ENCODE measurements at places on chromosomes 13 and 19.

GRCh38 chr13:42654722-42655121 lies 80.8 kb downstream of the TNFSF11 start:
- DNase-seq, result no peak

DNA sequence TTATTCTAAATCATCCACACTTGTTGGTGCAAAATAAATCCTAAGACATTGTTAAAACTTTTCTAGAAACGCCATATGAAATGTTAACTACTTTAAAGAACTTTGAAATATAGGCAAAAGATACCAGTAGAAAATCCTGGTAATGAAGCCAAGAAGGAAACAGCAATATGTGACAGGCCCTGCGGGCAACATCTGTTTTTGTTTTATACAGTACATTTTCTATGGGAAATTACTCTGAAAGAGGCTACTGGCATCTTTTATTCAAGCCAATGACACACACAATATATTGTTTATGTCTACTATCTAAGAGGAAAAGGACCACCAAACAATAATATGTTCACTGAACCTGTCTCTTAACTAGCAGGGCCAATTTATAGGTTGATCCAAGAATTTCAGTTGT lies 829.7 kb downstream of the PCDH17 start:
- DNase-seq, result no peak

DNA sequence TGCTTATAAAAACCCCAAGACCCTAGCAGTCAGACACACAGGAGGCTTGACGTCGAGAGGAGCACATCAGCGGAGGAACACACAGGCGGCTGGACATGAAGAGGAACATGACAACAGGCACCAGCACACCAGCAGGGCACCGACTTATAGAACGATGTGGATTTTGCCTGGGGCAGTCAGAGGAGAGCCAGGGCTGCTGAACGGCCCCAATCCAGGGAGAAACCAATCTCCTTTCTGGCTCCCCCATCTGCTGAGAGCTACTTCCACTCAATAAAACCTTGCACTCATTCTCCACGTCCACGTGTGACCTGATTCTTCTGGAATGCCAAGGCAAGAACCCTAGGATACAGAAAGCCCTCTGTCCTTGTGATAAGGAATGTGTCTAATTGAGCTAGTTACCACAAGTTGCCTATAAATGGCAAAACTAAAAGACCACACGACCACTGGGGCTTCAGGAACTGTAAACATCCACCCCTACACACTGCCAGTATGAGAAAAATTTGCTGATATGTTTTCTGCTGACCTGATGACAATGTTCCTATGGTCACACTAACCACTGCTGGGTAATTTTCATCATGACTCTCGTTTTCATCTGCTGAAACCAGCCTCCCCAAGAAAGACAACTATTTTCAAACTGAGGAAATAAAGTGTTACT lies 35.8 kb upstream of the CEACAM21 start:
- DNase-seq, result no peak

- DNase-seq, result no peak
Measured at GRCh38 chr19:30602661-30603350, 230.6 kb downstream of the ZNF536 start.

DNA sequence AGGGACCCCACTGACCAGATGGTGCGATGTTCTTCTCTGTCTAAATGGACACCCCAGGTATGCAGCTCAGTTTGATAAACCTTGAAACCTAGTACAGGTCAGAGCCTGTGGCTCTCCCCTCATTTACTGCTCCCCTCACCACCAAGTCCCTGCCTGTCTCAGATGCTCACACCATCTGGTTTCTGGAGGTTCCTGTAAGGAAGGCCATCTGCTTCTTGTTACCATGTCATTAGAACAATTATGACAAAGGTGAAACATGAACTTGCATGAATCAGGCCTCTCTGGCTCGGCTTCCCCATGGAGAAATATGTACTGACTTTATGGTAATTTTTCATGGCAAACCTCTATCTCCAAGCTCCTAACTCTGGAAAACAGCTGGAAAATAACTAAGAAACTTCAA lies 965.7 kb downstream of the UQCRFS1 start:
- DNase-seq, result no peak

DNA sequence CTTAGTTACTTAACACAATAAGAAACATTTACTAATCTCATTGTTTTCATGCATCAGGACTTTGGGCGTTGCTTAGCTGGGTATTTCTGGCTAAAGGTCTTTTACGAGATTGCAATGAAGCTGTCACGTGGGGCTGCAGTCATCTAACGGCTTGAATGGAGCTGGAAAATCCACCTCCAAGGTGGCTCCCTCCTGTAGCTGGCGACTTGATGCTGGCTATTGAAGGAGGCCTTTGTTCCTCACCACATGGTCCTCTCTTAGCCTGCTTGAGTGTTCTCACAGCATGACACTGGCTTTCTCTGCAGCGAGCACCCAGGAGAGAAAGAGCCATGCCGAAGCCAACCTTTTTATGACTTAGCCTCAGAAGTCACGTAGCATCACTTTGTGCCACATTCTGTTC lies 92.0 kb downstream of the NHLRC3 start:
- DNase-seq, result no peak

GRCh38 chr19:17754634-17755442 lies 3.6 kb downstream of the FCHO1 start:
- no peak for DNase-seq

GRCh38 chr19:35153701-35154524 lies 622 bp upstream of the FXYD5 start:
- DNase-seq, result no peak

GRCh38 chr13:49206641-49207040 lies 13.5 kb upstream of the MLNR start:
- no peak for DNase-seq

DNA sequence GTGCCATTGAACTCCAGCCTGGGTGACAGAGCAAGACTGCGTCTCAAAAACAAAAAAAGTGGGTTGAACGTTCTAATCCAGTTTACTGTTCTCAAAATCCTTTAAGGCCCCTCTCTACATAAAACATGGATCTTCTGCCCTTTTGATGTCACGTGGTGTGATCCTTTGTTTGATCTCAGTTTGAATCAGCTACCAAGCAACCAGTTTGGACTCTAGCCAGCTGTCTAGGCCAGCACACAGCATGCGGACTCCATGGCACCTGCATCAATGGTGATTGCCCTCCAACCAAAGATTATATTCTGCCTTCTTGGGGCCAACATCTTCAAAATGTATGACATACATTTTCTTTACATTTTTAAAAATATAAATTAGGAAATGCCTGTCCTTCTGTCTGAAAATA lies 365.4 kb downstream of the NDFIP2 start:
- no peak for DNase-seq

DNA sequence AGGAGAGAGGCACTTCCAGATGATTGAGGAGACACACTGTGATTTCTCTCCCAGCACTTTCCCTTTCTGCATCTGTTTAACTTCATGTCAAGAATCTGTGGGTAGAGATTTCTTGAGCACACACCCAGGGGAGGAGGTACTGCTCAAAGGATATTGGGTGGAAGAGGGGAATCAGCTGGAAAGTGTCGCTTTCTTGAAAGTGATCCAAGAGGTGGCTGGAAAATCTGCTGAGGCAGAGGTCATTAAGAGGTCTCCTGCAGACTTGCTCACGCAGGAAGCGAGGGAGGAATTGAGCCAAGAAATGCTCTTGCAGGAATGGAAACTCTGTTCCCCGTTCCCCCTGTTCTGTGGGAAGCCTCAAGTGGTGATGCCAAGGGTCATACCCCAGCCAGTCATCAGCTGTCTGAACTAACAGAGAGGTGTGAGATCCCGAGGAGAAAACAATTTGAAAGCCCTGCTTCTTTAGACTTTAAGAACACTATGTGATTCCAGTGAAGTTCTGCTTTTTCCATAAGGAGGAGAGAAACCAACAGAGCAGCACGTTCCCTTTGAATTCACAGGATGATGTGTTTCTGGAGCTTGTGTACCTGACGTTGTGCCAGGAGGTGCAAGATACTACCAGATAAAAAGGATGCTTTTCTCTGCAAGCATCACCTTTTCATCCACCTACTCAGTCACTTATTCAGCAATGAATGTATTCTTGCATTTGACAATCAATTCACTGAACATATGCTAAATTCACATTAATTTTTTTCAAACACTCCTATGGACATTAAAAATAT lies 163.4 kb upstream of the GPR12 start:
- no peak for DNase-seq

GRCh38 chr13:99226513-99226912 lies 25.9 kb downstream of the UBAC2 start:
- no peak for DNase-seq

- DNase-seq, result no peak
Measured at GRCh38 chr13:89920461-89920860, 1427.0 kb upstream of the MIR17HG start.

DNA sequence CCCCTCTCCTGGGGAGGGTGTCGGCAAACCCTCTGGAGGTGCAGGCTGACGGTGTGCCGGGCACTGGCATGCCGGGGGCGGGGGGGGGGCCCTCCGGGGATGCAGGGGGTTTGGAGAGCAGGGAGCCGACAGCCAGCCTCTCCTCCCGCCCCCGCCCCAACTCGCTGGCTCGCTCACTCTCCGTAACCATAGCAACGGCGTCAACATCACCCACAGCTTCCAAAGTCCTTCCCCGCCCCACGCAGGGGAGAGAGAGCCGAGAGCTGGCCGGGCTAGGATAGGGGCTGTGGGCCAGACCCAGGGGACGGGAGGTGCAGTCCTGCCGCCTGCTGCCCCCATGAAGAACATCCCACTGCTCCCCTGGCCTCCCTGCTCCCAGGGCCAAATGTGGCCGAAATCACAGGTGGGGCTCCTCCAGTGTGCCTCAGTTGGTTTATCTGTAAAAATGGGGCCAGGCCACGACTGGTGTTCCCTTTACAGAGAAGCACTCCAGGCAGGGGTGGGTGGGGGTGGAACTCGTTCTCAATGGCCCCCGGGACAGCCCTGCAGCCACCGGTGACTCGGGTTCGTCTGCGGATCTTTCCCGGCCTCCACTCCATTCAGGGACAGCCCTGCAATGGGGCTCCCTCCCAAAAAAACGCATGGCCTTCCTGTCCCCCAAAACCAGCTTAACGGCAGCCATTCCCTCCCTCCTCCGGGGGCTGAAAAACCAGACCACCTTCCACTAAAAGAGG lies 3.2 kb downstream of the KLF16 start:
- no peak for DNase-seq

- DNase-seq, result no peak
Measured at GRCh38 chr13:20035130-20035529, 76.6 kb downstream of the ZMYM2 start.

- DNase-seq, result no peak
Measured at GRCh38 chr13:113405481-113406300, 41.8 kb upstream of the GRTP1 start.

DNA sequence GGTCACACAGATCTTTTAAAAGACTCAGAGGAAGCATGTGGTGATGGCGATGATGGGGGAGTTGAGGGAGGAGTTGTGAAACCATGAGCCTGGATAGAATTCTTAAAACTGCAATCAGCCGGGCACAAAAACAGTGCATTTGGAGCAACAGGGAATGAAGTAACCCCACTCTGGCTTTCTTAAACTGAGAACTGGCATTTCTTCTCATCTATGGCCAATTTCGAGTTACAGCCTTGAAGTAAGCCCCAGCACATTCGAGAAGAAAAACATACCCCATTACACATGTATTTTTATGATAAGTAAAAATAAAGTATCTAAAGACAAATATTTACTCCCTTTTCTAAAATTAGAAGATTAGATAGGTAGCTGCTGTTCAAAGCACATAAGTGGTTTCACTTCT lies 70.1 kb downstream of the DCLK1 start:
- no peak for DNase-seq

GRCh38 chr13:34124666-34125306 lies 306.8 kb downstream of the RFC3 start:
- no peak for DNase-seq

DNA sequence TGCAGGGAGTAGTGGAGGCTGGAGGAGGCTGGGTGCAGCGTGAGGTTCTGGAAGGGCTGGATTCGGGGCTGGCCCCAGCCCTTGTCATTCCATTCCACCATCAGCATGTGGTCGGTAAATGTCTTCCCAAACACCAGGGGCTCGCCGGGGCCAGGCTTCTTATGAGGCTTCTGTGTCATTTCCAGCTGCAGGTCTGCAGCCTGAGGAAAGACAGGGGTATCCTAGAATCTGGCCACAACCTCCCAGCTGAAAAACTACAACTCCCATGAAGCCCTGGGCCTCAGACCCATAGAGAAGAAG lies 4.4 kb downstream of the BCAT2 start:
- DNase-seq, result no peak

GRCh38 chr13:72141855-72142519 lies 275.0 kb upstream of the DACH1 start:
- DNase-seq, result no peak

- DNase-seq, result no peak
Measured at GRCh38 chr13:77338961-77339401, 12.1 kb upstream of the MYCBP2 start.

DNA sequence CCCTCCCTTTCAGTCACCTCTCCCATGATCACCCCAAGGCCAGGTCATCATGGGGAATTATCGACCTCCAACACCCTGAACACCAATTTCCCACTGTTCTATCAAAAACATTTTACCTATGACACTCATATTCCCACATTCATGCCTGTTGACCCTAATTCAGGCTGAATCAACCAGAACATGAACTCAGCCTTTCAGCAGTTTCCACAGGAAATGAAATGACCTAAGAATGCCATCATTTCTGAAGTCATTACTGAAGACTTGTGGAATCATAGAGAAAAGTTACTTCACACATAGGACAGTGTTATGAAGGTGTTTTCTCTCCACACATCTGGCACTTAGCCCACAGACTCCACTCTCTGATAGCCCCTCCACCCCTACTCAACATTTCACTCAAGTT lies 29.9 kb upstream of the FAM124A start:
- no peak for DNase-seq

DNA sequence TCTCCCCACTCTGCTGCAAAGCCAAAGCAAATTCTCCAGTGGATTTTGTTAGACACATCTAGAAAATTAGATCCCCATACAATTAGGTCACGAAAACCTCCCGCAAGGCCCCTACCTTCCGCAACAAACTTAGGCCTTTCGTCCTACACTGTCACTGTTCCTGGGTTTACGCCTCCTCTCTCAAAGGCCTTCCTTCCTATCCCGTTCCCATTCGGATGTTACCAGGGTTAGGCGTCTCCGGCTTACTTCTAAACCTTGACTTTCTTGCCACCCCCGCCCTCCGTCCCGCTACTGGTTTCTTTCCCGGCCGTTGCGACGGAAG lies 754 bp downstream of the RNF6 start:
- DNase-seq, result no peak

DNA sequence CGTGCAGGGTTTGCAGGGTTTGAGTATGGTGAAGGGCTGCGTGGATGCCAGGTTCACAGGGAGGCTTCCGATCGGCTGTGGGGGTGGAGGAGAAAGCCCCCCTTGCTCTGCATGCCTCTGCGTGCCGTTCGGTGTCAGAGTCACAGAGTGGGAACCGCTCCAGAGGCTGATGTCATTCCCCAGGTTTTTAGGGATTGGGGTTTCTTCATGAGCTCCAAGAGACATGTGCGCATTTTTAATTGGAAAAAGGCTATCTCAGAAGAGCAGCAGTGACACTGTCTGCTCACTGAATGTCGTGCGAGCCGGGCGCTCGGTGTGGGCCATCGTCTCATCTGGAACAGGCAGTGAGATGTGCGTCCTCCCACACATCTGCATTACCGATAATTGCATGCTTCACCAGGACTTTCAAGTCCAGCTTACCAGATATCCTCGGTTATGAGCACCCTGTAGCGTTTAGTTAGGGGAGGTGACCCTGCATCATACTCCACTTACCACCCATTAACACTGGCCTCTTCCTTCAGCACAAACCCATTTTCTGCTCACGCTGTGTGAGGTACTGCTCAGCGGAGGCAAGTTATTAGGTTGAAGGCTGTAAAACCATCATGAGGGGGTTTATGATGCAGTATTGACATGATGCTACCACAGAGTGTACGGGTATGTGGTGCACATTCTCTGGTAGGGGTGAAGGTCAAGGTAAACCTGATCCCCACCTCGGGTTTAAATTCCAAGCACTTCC lies 1.7 kb downstream of the MCF2L start:
- DNase-seq, result no peak

Measured in HS-27A (cell line).